NCI-H146 (cell line): ENCODE measurements at places on chromosomes 6 and 20.

GRCh38 chr6:168601546-168601945 is 160.6 kb downstream of the SMOC2 start:
- DNase-seq: no peak

GRCh38 chr20:34921436-34921835 is 34.2 kb downstream of the GSS start:
- no peak for DNase-seq

DNA sequence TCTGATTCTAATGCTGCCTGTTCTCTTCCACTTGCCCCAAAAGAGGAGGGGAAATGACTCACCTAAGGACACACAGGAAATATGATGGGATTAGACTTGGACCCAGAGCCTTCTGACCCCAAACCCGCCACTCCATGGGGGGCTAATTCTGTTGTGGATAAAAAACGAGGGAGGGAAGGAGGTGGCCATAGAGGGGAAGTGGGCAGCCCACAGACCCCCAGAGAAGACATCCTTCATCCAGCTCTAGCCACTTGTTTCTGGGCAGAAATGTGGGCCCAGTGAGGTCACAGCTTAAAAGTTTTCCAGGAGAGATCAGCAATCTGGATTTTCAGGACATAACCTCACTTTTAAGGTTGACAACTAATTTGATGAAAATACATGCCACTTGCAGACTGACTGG is 202.1 kb downstream of the ANKRD60 start:
- no peak for DNase-seq

GRCh38 chr20:61643656-61644377 is 391.8 kb downstream of the CDH4 start:
- no peak for DNase-seq

GRCh38 chr6:15893556-15894253 is 230.9 kb upstream of the DTNBP1 start:
- DNase-seq: peak; percentile 37

DNA sequence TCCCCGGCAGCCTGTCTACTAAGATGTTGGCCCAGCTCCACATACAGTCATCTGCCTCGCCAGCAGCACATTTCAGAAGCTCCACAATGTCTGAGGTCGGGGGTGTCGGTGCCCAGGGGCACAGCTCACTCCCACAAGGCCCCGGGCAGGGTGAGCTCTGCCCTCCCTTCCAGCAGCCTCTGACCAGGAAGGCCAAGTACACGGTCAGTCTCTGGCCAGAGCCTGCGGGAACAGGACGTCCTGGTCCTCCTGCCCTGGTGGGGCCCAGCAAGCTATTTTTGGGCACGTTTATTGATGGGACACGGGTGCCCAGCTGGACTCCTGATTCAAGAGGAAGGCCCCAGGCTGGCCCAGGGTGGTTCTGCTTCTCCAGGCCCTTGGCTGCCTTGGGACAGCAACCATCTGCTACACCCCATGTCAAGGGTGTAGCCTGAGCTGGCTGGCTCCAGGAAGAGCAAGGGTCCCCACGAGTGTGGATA is 114.9 kb upstream of the PTPN1 start:
- DNase-seq: no peak
